ENCODE measurements at places on chromosomes 1 and 21.
A peak's percentile ranks its signal among the peaks of the same experiment; 100 is the strongest.

DNA sequence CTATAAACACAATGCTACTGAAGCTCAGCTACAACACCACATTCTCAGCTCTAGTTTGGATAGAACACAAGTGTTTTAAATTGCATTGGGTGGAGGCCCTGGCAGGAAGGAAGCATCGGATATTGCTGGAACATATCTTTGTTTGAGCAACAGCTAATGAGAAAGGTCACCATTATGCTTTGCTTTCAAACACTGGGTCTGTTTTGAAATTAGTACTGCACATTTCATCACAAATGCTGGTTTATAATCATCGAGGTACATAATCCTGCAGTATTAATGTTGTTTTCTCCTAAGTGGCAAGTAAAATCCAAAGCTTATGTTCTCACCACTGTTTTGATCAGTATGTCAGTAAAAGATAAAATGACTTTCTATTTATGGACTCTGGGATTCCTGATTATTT, 61.5 kb upstream of the ARHGAP29 start:
- no peaks in the 10 kb centered on the region for H3K36me3 ChIP-seq
- H3K27me3 ChIP-seq, result no peaks in the 10 kb centered on the region
- no peak overlapping the region for H3K27ac ChIP-seq
- no peak overlapping the region for H3K4me3 ChIP-seq
- H3K4me1 ChIP-seq, result peaks cover 8% of the 10 kb centered on the region
- no peak for DNase-seq

- H3K27ac ChIP-seq, result peak overlapping the region; percentile 94
- H3K27me3 ChIP-seq, result peaks cover 27% of the 10 kb centered on the region
- peaks cover 68% of the 10 kb centered on the region for H3K4me1 ChIP-seq
- H3K36me3 ChIP-seq, result peaks cover 20% of the 10 kb centered on the region
- peak overlapping the region; percentile 73 for H3K4me3 ChIP-seq
Measured at GRCh38 chr1:112704934-112705627, 1.8 kb downstream of the RHOC start.

GRCh38 chr1:20411196-20411980, 74.6 kb downstream of the CAMK2N1 start:
- H3K4me3 ChIP-seq, result no peak overlapping the region
- H3K4me1 ChIP-seq, result peaks cover 2% of the 10 kb centered on the region
- H3K27ac ChIP-seq, result no peak overlapping the region

DNA sequence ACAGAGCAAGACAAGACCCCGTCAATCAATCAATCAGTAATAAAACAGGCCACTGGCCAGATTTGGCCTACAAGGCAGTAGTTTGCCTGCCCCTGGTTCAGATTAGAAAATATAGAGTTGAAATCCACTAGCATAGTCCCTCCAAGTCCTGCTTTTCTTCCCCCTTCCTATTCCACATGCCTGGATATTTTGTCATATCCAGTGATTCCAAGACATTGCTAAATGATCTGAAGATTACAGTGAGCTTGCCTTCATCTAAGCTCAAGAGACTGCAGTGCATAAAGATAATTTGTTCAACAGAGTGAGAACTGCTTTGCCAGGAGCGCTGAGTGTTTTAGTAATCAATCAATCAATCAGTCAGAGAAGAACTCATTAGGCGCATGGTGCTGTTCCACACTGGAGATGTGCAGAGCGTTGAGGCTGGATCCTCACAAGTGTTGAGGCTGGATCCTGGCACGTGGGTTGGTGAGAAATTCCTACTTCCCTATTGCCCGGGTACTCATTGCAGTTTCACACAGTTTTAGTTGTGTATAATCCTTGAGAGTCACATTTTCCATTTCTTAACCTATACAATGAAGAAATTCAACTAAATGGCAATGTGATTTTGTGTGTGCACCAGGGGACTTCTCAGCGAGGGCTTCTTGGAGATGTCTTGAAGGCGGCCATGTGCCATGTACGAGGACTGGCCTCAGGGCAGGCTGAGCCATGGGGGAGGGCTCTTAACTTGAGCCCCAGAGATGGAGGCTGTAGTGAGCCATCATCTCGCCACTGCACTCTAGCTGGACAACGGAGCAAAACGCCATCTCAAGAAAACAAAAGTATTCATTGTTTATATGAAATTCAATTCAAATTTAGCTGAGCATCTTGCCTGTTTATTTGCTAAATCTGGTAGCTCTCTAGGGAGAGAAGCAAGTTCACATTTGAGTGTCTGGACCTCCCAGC, 76.3 kb downstream of the TOMM20 start:
- no peak for DNase-seq
- no peaks in the 10 kb centered on the region for H3K36me3 ChIP-seq
- H3K27ac ChIP-seq, result no peak overlapping the region
- H3K4me1 ChIP-seq, result peaks cover 11% of the 10 kb centered on the region
- no peak overlapping the region for H3K4me3 ChIP-seq

- H3K4me1 ChIP-seq, result no peaks in the 10 kb centered on the region
- no peak overlapping the region for H3K4me3 ChIP-seq
- DNase-seq, result no peak
- peaks cover 15% of the 10 kb centered on the region for H3K36me3 ChIP-seq
- H3K27ac ChIP-seq, result no peak overlapping the region
Measured at GRCh38 chr21:24183077-24183476, 1424.2 kb downstream of the MRPL39 start.

DNA sequence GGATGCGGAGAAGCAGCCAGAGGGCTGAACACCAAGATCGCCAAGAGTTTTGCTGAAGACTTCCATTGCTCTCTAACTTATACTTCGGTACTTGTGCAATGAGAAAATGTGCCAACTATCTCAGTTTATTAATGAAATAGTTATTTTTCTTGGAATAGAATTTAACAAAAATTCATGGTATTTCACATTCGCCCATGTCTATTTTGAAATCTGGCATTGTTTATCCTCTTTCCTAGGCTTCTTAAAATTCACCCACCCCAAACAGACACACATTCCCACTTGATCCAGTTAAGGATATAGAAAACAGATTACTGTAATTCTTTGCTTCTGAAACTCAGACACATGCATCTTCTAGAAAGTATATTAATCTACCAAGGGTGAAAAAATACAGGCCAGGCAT, 56.3 kb upstream of the ADAMTS5 start:
- no peak overlapping the region for H3K27ac ChIP-seq
- H3K36me3 ChIP-seq, result no peaks in the 10 kb centered on the region
- DNase-seq, result no peak
- H3K27me3 ChIP-seq, result no peaks in the 10 kb centered on the region
- no peak overlapping the region for H3K4me3 ChIP-seq

- no peak overlapping the region for H3K27ac ChIP-seq
- no peak for DNase-seq
- peaks cover 2% of the 10 kb centered on the region for H3K27me3 ChIP-seq
- no peak overlapping the region for H3K4me3 ChIP-seq
- no peaks in the 10 kb centered on the region for H3K36me3 ChIP-seq
Measured at GRCh38 chr1:226825037-226825745, 45.2 kb upstream of the PSEN2 start.

DNA sequence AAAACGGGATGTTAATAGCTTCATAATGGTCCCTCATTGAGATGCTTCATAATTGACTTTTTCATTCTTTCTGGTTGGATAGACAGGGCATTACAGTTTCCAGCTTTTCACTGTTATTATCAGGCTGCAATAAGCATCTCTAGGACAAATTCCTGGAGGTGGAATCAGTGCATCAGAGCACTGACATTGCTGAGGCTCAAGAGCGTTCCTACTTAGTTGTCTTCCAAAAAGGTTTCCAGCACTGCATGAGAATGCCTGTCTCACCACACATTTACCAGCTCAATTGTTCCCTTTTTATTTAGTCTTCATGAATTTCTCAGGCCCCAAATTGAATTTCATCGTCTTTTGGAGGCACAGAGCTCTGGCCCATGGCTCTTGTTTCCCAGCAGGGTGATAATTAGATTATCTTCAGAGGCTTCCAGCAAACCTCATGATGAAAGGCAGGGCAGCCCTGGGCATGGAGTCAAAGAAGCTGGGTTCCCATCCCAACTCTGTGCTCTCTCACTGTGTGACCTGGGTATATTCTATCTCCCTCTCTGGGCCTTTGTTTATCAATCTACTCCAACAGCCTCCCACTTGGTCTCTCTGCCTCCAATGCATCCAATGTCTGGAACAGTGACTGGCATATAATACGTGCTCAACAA, 451.4 kb downstream of the PTPRU start:
- no peaks in the 10 kb centered on the region for H3K36me3 ChIP-seq
- no peaks in the 10 kb centered on the region for H3K27me3 ChIP-seq
- DNase-seq, result no peak
- no peak overlapping the region for H3K4me3 ChIP-seq
- H3K27ac ChIP-seq, result no peak overlapping the region
- peaks cover 13% of the 10 kb centered on the region for H3K4me1 ChIP-seq

GRCh38 chr1:114126261-114127095, 27.2 kb downstream of the SYT6 start:
- H3K4me3 ChIP-seq, result no peak overlapping the region
- no peaks in the 10 kb centered on the region for H3K27me3 ChIP-seq
- peaks cover 91% of the 10 kb centered on the region for H3K36me3 ChIP-seq
- no peak for DNase-seq
- peaks cover 35% of the 10 kb centered on the region for H3K4me1 ChIP-seq
- H3K27ac ChIP-seq, result peak overlapping the region; percentile 55

- no peak overlapping the region for H3K27ac ChIP-seq
- no peak overlapping the region for H3K4me3 ChIP-seq
- peaks cover 55% of the 10 kb centered on the region for H3K4me1 ChIP-seq
Measured at GRCh38 chr1:243748227-243748626, 101.8 kb downstream of the AKT3 start.

GRCh38 chr1:156860113-156860627, 495 bp upstream of the NTRK1 start:
- DNase-seq, result peak; percentile 76
- H3K27me3 ChIP-seq, result peaks cover 92% of the 10 kb centered on the region
- no peaks in the 10 kb centered on the region for H3K36me3 ChIP-seq
- peak overlapping the region; percentile 89 for H3K4me3 ChIP-seq
- H3K27ac ChIP-seq, result no peak overlapping the region

- no peak for DNase-seq
- H3K4me3 ChIP-seq, result no peak overlapping the region
- no peak overlapping the region for H3K27ac ChIP-seq
- peaks cover 14% of the 10 kb centered on the region for H3K4me1 ChIP-seq
- H3K27me3 ChIP-seq, result peaks cover 1% of the 10 kb centered on the region
Measured at GRCh38 chr1:62735491-62736171, 47.4 kb upstream of the DOCK7 start.

DNA sequence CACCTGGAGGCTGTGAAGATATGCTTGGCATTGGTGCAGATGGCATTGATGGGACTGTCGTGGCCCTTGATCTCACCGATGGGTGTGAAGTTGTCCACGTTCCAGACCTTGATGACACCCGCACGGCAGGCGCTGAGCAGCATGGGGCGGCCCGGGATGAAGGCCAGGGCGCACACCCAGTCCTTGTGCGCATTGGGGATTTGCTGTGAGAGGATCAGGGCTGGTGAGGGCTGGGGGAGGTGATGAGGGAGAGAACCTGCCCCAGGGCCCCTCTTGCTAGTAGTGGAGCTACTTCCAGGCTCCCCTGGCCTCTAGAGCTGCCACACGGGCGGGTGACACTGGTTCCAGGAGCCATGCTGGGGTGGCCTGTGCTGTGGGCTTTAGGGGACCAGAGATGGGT, 48.8 kb downstream of the KIF21B start:
- no peak overlapping the region for H3K27ac ChIP-seq
- H3K27me3 ChIP-seq, result no peaks in the 10 kb centered on the region
- peaks cover 13% of the 10 kb centered on the region for H3K36me3 ChIP-seq
- no peak overlapping the region for H3K4me3 ChIP-seq

DNA sequence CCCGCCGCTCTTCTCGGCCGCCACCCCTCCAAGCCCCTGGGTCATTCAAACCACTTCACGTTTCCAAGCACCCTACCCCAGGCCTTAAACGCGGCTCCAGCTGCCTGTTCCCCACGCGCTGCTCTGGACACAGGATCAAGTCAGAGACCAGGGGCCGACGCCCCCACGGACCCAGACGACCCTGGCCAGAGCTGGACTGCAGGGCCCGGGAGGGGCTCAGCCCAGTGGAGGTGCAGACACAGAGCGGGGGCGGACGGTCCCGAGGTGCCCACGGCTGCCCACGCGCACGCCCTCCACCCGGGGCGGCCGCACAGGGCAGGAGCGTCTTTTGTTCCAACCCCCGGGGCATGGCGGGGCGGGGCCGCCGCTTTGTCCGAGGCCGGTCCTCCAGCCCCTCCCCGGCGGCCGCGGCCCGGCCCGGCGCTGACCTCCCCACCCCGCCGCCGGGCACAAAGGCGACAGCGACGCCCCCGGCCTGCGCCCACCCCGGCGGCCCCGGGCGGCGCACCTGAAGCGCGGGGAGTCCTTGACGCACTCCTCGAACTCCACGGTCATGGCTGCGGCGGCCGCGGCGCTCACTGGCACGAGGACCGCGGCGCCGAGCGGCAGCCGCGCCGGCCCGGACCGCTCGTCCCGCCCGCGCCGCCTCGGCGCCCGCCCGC, 338 bp downstream of the ACAP3 start:
- 0 out of 2 replicates have a peak overlapping the region, but pooled peaks have one; percentile 27 for H3K27ac ChIP-seq
- H3K36me3 ChIP-seq, result no peaks in the 10 kb centered on the region
- peaks cover 21% of the 10 kb centered on the region for H3K4me1 ChIP-seq
- peaks cover 6% of the 10 kb centered on the region for H3K27me3 ChIP-seq
- DNase-seq, result no peak
- H3K4me3 ChIP-seq, result peak overlapping the region; percentile 71

DNA sequence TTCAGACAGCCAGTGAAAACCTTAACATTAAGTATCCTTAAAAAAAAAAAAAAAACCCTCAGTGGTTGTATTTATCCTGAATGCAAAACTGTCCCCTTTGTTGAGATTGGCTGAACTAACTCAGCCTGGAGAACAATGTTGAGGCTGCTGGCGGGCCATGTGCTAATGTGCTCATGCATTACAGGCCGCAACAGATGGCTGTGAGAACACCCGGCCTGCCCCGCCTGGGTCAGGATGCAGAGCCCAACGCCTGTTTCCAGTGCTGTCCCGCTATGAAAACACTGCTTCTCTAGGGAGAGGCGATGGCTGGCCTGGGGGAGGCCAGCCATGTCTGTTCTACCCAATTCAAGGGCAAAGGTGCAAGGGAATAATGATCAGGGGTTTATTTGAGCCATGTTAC, 13.8 kb downstream of the OLIG2 start:
- H3K27ac ChIP-seq, result no peak overlapping the region
- H3K4me3 ChIP-seq, result no peak overlapping the region
- H3K27me3 ChIP-seq, result peaks cover 54% of the 10 kb centered on the region
- no peak for DNase-seq
- no peaks in the 10 kb centered on the region for H3K36me3 ChIP-seq

DNA sequence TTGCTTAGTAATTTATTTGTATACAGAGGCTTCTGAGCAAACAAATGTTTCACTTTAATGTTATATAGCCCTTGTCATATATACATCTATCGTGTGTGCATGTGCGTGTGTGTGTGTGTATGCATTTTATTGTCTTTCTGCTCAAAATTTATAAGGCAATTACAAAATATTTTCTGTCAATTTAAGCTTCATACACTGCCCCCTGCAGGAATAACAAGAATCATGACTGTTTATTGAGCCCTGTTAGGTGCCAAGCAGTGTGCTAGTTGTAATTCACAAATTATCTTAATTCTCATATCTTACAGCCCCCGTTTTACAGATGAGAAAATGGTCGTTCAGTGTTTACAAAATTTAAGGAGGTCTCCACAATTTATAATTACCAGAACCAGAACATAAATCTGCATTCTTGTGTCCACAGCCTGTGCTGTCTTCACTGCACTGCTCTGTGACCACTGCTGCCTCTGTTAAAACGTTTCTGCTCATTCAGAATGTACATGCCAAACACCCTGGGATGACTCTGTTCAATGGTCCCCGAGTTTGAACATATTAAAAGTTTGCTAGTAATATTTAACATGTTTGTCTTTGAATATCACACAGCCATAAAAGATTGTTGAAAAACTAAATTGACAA, 181.3 kb downstream of the ATP6V1G3 start:
- no peak overlapping the region for H3K4me3 ChIP-seq
- no peak for DNase-seq
- no peaks in the 10 kb centered on the region for H3K36me3 ChIP-seq
- H3K27me3 ChIP-seq, result no peaks in the 10 kb centered on the region

- DNase-seq, result no peak
- H3K36me3 ChIP-seq, result no peaks in the 10 kb centered on the region
- H3K27ac ChIP-seq, result no peak overlapping the region
- peaks cover 18% of the 10 kb centered on the region for H3K4me1 ChIP-seq
- no peak overlapping the region for H3K4me3 ChIP-seq
Measured at GRCh38 chr1:87111659-87112371, 197.4 kb downstream of the HS2ST1 start.

Data from WTC11 (cell line).